HCT116 (cell line): ENCODE measurements at places on chromosomes 16 and 17. TPM values are rescaled to one million over a fixed set of nuclear protein-coding genes. Genes with fewer than 3 reads are reported as not detected.

Gene SLC5A10
- not detected for total RNA-seq

DNA sequence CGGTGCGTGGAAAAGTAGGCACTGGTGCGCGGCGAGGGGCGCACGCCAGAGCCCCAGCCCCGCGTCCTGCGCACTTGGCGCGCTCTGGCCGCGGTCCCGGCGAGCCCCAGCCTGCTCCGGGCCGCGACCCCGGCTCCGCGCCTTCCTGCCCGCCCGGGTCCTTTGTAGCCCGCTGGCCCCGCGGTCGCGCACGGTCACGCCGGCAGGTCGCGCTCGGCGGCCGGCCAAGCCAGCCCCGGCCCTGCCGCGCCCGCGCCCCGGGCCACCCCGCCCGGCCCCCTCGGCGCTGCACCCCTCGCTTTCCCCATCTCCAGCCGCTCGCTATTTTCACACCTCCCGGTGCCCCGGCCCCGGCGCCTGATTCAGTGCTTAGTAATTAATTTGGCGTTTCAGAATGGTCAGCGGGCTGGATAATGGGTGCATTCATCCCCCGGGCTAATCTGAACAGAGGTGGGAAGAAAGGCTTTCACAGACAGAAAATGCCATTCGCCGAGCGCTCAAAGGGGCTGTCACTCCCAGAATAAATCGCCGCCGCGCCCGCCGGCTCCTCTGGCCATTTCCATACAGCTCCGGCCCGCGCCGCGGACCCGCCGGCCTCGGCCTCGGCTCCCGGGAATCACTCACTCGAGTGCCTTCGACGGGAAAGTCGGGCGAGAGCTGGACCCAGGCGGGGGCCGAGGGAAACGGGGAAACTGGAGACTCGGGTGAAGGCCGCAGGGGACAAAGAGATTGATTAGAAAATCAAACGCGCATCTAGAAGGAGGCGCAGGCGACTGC lies 17.8 kb upstream of the NTN1 start:
- DNase-seq = no peak
- no peaks in the 10 kb centered on the region for H3K36me3 ChIP-seq
- H3K27ac ChIP-seq = no peak overlapping the region
- H3K4me1 ChIP-seq = no peaks in the 10 kb centered on the region
- no peaks in the 10 kb centered on the region for H3K27me3 ChIP-seq
- H3K4me3 ChIP-seq = no peak overlapping the region

DNA sequence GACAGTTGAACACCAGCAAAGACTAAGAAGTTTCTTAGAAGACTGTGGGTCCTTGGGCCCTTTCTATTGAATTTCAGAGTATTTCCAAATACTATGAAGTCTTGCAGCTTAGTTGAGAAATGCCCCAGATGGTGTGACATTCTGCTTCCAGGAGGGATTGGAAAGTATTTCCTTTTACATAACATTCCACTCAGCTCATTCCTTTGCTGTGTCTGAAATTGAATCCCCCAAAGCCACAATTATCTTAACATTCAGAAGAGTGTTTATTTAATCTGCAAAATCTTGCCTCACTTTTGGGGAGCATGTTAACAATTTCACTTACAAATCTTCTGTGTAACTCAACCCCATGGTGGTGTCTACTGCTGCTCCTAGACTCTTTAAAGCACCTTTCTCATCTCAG lies 307.7 kb downstream of the WWOX start:
- H3K4me1 ChIP-seq = no peaks in the 10 kb centered on the region
- no peak overlapping the region for H3K27ac ChIP-seq
- H3K4me3 ChIP-seq = no peak overlapping the region
- H3K27me3 ChIP-seq = no peaks in the 10 kb centered on the region
- DNase-seq = no peak

DNA sequence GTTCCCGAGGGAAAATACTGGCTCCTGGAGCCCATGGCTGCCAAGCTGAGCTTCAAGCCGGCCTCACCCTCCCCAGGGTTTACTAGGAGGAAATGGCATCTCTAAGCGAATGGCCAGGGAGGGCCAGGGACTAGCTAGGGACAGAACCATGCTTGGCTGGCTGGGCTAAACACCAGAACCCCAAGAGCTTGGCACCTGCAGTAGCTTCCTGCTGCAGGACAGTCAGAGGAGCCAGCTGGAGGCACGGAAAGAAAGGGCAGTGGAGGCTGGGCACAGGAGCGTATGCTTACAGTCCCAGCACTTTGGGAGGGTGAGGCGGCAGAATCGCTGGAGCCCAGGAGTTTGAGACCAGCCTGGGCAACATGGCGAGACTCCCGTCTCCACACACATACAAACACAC lies 33.7 kb downstream of the PEMT start:
- H3K4me1 ChIP-seq = no peaks in the 10 kb centered on the region
- no peak overlapping the region for H3K4me3 ChIP-seq
- H3K27me3 ChIP-seq = no peaks in the 10 kb centered on the region
- no peaks in the 10 kb centered on the region for H3K36me3 ChIP-seq
- no peak overlapping the region for H3K27ac ChIP-seq

DNA sequence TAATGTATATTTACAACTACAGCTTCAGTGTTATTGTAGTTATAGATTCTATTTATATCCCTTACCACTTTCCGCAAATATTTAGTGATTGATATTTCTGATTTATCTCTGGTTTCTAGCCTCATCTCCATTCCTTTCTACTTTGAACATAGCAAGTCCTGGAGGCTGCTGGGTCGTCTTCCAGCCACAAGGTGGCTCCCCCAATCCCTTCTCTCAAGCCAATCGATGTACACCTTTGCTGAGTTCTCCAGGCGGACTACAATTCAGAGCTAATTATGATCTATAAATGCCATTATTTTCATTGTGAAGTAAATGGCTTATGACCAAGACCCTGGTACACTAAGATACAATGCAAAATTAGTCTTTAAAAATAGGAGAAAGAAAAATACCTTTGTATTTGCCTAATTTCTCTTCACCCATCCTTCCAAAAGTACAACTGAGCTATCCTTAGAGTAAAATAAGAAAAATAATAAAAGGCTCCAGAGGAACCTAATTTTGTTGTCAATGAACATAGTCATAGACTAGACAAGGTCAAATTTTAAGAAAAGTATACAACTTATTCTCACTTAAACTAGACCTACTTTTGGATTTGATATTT lies 122.1 kb downstream of the SKAP1 start:
- no peak overlapping the region for H3K27ac ChIP-seq
- H3K27me3 ChIP-seq = no peaks in the 10 kb centered on the region
- no peaks in the 10 kb centered on the region for H3K36me3 ChIP-seq
- peak; percentile 78 for DNase-seq
- H3K4me1 ChIP-seq = no peaks in the 10 kb centered on the region

GRCh38 chr17:65947831-65948230 lies 244.1 kb downstream of the CEP112 start:
- no peak overlapping the region for H3K27ac ChIP-seq
- no peaks in the 10 kb centered on the region for H3K27me3 ChIP-seq
- DNase-seq = no peak
- H3K36me3 ChIP-seq = no peaks in the 10 kb centered on the region
- H3K4me3 ChIP-seq = no peak overlapping the region

DNA sequence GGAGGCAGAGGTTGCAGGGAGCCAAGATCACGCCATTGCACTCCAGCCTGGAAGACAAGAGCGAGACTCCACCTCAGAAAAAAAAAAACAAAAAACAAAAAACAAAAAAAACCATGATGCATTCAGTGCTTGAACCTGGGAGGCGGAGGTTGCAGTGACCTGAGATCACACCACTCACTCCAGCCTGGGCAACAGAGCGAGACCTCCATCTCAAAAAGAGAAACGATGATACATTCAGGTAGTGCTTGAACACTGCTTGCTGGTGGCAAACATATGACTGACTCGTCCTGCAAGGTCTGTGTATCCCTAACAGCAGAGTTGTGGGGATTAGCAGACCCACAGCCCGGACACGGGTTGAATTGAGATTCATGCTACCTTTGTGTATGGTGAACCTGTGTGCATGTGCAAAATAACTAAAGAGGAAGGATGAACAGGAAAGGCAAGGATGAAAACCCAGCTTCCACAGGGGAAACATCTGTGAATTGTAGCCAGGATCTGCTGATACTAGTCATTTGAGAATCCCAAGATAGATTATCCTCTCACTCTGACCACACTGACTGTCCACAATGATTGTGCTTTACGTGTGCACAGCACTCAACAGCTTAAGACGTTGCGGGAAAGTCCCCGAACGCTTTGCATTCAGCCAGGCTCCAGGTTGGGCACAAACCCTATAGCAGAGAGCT lies 52.4 kb upstream of the MRPS23 start:
- DNase-seq = no peak
- H3K4me1 ChIP-seq = peaks cover 85% of the 10 kb centered on the region
- no peaks in the 10 kb centered on the region for H3K27me3 ChIP-seq
- no peaks in the 10 kb centered on the region for H3K36me3 ChIP-seq

DNA sequence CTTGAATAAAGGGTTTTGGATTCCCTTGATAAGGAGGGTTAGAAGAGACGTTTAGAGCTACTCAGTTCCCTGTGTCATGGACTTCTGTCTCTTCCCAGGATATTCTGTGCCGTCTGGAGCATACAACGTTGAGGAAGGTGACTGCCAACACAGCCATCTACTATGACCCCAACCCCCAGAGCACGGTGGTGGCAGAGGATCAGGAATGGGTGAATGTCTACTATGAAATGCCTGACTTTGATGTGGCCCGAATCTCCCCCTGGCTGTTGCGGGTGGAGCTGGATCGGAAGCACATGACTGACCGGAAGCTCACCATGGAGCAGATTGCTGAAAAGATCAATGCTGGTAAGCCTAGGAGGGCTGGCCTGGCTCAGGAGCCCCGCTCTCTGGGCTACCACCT lies 24.7 kb downstream of the POLR2A start:
- H3K4me3 ChIP-seq = no peak overlapping the region
- no peak overlapping the region for H3K27ac ChIP-seq
- H3K4me1 ChIP-seq = no peaks in the 10 kb centered on the region
- peaks cover 81% of the 10 kb centered on the region for H3K36me3 ChIP-seq

DNA sequence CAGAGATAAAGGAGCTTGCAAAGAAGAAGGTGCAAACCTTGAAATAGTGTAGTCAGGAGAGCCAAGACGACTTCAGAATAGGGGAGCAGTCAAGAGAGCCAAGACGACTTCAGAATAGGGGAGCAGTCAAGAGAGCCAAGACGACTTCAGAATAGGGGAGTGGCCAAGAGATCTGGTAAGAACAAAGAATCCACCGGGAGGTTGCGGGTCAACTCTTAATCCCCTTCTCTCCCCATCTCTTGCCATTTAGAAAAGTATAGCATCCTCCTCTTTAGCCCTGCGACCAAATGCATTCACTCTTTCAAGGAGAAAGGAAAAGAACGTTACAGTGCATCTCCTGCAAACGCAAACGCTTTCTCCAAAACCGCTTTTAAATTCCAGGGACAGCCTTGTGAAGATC lies 713 bp downstream of the KNOP1 start:
- H3K4me1 ChIP-seq = peaks cover 11% of the 10 kb centered on the region
- peak overlapping the region; percentile 92 for H3K4me3 ChIP-seq
- no peak for DNase-seq
- H3K27ac ChIP-seq = peak overlapping the region; percentile 86
- H3K27me3 ChIP-seq = no peaks in the 10 kb centered on the region

- no peaks in the 10 kb centered on the region for H3K27me3 ChIP-seq
- H3K4me1 ChIP-seq = no peaks in the 10 kb centered on the region
- DNase-seq = no peak
- H3K4me3 ChIP-seq = no peak overlapping the region
Observed at GRCh38 chr17:17359271-17359670, 56.1 kb downstream of the NT5M start.

DNA sequence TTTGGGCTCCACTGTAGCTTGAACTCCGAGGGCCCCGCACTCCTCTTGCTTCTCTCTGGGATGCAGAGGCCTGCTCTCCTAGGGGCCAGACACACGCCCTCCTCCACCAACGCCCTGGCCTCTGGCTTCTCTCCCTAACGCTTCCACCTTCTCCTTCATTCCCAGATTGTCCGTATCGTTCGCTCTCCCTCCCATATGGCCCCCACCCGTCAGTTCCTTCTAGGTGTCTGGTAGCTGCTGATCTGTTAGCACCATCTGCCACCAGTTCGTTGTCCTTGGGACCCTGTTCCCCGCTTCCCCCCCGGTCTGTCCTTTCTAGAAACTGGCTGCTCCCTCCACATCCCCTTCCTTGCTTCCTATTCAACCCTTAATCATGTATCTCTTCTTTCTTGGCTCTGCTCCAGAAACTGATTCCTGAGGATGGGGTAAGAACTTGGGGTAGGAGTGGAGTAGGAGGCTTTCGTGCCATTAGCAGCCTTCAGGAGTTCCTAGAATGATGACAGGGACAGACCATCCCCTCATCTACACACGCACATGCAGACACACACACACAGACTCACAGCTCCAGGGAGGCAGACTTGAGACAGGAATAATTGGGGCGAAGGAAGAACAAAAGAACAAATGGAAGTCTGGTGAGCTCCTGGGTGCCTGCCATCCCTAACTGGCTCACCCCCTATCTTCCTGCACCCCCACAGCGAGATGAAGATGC lies 4.3 kb downstream of the ATP1B2 start:
- no peak overlapping the region for H3K4me3 ChIP-seq
- H3K27ac ChIP-seq = no peak overlapping the region
- H3K4me1 ChIP-seq = peaks cover 7% of the 10 kb centered on the region
- no peak for DNase-seq
- H3K36me3 ChIP-seq = no peaks in the 10 kb centered on the region
- no peaks in the 10 kb centered on the region; the same call in 1 of the 2 replicates for H3K27me3 ChIP-seq

- H3K4me3 ChIP-seq = no peak overlapping the region
- H3K4me1 ChIP-seq = peaks cover 10% of the 10 kb centered on the region
- DNase-seq = no peak
- no peaks in the 10 kb centered on the region for H3K27me3 ChIP-seq
Observed at GRCh38 chr17:69608141-69608540, 193.6 kb downstream of the MAP2K6 start.

Gene GDPD3
- 7.0 TPM for total RNA-seq

DNA sequence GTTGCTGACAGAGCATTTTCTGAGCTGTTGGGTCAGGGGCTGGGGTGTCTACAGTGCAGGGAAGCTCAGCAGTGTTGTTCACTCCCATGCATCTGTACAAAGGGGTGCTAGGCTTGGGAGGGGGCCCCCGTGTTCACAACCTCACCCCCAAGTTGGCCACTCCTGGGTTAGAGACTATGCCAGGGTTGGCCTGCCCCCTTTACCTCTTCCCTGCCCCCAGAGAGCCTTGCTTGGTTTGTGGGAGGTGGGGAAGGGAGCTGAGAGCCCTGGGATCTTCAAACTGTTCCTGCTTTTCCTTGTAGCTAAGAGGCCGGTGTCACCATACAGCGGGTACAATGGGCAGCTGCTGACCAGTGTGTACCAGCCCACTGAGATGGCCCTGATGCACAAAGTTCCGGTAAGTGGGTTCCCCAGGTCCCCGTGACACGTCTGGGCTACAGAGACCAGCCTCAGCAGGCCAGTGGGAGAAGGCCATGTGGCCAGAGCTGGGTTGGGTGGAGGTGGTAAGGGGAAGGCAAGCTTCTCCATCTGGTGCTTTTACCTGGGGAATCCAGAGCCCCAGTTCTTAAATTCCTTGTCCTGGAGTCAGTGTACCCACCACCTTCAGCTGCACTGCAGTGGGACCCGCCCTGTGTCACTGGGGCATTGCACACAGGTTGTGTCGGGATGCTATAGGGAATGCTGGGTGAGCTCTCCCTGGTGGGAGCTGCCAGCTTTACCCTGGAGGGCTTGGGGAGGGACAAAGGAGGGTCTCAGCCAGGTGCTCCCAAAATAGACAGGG lies 11.8 kb downstream of the GPRC5C start:
- peak overlapping the region; percentile 84 for H3K27ac ChIP-seq
- peak overlapping the region; percentile 54 for H3K4me3 ChIP-seq
- no peak for DNase-seq
- peaks cover 26% of the 10 kb centered on the region for H3K4me1 ChIP-seq
